ENCODE measurements at places on chromosomes 12 and 14.

- DNase-seq = peak; percentile 81
These were observed at the start of gene CFAP73 for GRCh38 chr12:113149361-113150150. TSS of gene CFAP73 (plus strand) at chr12:113149724. CDS start at chr12:113149858, 134 bp downstream.

DNA sequence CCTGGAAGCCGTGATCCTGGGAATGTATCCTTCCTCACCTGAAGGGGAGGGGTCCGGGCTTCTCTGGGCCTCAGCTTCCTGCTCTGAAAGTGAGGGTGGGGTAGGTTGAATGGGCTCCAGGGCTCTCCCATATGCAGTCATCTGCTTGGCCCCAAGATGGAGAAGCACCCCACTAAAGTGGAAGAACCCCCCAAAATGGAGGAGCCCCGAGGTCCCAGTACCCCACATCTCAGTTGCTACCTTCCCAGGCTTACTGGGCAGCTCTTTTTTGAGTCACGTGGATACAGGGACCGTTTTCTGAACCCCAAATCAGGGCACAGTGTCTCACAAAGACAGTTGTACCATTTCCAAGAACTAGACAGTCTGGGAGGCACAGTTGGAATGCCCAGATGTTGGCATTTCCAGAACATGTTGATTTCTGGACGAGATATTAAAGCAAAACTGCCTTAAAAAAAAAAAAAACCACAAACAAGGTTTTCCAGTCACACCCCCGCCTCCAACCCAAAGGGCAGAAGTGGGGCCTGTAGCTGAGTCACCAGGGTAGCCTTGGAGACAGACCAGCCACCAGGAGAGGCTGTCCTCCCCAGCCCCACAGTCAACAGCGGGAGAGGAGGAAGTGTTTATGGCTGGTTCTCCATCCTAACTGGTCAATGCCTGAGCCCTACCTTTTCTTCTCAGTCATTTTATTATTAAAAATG is 12.1 kb downstream of the VASH1 start:
- DNase-seq = peak; percentile 59

DNA sequence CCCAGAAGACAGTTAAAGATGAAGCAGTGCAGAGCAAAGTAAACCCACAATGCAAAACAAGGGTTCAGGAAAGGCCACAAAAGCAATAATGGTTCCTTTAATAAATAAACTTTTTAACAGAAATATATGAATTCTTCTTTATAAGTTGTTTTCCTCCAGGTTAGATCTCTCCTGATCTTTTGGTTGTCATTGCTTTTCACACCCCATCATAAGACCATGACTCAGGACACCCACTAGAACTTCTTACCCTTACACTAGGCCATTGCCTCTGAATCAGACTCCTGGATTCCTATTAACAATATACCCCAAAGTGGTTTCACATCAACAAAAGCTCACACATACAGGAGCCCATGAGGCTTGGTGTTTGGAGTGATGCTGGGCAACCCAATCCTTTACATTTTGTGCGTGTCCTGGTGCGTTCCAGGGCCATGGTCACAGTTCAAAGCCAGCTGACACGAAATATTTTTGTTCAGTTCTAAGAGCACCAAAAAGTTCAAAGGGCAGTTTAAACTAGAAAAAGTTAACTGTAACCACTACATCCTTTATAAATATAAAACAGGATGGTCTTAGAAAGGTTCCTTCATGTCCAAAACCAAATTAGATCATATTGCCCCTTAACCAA is 187.0 kb downstream of the EPS8 start:
- no peak for DNase-seq

DNA sequence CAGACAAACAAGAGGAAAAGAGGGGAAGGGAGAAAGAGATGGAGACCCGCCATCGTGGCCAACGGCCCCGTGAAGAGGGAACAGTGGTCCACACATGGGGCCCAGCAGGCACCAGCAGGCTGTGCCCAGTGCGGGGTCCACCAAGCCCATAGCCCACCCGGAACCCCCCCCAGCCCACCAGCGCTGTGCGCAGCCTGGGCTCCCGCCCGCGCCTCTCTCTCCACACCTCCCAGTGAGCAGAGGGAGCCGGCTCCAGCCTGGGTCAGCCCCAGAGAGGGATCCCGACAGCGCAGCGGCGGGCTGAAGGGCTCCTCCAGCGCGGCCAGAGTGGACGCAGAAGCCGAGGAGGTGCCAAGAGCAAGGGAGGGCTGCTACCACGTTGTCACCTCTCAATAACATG is 105.0 kb upstream of the TMTC1 start:
- DNase-seq = no peak

- no peak for DNase-seq
These were observed 506 bp upstream of the TBX5 start for GRCh38 chr12:114406316-114406983.

DNA sequence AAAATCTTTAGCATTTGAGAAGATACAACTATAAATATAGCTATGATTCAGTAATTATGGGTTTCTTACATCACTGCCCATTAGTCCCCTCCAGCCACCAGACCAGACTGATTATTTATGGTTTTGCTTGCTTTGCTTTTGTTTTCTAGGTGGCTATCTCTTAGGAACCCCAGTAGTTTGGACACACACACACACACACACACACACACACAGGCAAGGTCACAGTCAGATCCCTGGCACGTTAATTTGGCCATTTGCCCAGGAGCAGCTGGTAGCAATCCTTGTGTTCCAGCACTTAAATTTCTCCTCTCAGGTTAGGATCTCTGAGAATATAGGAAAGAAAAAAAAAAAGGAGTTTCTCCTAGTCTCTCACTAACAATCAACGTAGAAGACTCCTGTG is 90.2 kb upstream of the RESF1 start:
- peak; percentile 48 for DNase-seq

DNA sequence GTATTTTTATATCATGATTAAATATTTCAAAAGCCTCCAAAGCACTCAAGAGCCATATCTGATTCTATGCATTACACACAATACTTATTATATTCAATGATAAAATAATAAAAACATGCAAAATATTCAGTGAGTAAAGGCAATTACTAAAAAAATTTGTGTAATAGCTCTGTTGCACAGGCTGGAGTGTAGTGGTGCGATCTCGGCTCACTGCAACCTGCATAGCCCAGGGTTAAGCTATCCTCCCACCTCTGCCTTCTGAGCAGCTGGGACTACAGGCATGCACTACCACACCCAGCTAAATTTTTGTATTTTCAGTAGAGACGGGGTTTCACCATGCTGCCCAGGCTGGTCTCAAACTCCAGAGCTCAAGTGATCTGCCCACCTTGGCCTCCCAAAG is 45.4 kb downstream of the SBNO1 start:
- DNase-seq = no peak

GRCh38 chr12:131990066-131990979 is 40.6 kb downstream of the EP400 start:
- no peak for DNase-seq

- no peak for DNase-seq
These were observed 42.2 kb upstream of the SLC6A13 start for GRCh38 chr12:304805-305204.

DNA sequence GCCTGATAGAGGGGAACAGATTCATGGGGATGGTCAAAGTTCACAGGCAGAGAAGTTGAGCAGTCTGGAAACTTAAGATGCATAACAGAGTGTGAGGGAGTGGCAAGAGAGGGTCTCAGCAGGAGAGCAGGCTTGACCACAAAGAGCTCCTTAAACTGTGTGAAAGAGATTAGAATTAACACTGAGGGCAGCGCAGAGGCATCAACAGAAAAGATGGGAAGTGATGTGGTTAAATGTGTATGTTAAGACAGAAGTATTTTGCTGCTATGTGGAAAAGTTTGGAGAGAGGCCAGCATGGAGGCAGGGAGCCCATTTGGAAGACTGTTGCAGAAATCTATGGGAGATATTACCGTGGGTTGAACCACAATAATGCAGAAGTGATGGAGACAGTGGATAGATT is 122.7 kb upstream of the LMNTD1 start:
- no peak for DNase-seq

GRCh38 chr12:5864972-5865371 is 80.1 kb downstream of the ANO2 start:
- no peak for DNase-seq

- no peak for DNase-seq
These were observed 48.3 kb downstream of the SPRING1 start for GRCh38 chr12:116689521-116689920.

- no peak for DNase-seq
These were observed 16.9 kb downstream of the FZD10 start for GRCh38 chr12:130179191-130179590.

- DNase-seq = no peak
These were observed 35.7 kb upstream of the GTF2A1 start for GRCh38 chr14:81256289-81256960.

DNA sequence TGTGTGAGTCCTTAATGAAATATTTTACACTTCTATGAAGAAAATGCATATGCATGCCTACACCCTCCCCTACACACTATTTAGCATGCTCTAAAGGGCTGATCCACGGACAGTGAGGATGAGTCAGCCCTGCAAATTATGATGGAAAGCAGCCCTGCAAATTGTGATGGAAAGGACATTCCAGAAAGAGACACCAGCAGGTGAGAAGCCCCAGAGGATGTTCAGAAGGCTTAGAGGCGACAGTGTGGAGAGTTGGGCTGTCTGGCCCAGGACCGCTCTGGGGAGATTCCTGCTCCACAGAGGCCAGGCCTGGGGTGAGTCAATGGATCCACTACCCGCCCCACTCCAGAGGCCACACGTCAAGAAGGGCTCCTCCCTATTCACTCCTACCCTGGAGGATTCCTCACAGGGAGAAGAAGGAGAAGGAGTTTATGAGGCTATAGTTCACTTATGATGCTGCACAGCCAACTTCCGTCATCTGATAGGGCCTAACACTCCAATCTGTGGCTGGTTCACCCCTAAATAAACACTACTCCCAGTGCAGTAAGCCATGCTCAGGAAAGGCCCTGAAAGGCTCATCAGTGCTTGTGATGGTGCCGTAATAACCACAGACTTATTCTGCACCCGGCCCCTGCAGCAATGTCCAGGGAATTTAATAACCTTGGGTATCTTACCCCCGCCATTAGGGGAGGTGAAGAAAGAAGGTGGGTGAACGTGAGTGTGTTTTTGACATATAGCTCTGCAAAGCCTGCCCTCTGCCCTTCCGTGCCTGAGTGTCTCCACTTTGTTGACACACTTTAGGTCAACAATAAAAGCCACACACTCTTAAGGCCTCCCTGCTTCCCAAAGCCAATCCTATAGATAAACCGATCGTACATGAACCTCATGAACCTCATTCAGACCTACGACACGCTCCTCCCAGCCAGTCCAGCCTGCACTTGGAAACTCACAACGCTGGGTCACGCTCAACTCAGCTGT is 46.4 kb downstream of the CLMN start:
- DNase-seq = no peak

DNA sequence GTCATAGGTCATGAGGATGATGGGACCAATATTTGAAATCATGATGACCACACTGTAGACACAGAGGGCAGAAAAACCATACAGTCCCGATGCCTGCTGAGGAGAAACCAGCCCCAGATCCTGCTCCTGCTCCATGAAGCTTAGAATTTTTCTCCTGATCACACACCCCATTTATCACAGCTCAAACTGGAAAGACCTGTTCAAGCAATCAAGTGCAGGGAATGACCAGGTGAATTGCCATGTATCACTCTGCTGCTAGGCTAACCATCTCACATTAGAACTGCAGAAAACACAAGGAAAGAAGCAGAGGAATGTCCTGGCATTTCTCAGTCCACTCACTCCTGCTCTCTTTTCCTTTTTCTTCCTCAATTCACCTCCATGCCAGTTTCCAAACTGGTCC is 18.1 kb downstream of the MANSC1 start:
- DNase-seq = no peak

DNA sequence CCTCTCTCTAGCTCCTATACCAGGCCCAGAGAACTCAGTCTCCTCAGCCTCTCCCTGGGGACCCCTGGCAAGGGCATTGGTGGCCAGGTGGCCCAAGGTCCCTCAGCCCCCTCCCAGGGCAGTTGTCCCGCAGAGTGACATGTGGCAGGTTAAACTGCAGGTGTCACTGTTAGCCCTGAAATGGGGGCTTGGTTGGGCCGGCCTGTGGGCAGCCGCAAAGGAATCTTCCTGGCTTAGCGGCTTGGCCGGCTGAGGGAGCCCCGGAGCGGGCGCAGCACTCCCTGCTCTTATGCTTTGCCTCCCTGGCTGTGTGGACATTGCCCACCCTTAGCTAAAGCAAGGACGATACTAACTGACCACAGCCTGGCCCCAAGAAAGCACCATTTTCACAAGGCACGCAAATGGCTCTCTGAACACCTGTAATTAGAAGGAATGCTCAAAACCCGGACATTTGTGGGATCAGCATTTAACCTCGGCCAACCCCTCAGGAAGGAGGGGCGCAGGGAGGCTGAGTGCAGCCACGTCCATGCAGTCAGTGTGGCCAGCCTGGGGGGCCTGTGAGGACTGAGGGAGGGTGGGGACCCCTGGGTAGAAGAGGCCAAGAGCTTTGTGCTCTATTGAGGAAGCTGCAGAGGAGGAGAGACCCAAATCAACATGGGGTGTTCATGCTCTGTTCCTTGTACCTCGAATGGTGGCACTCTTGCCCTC is 82.2 kb downstream of the PAPOLA start:
- DNase-seq = no peak

GRCh38 chr12:12334367-12335040 is 15.5 kb downstream of the MANSC1 start:
- DNase-seq = peak; percentile 54

DNA sequence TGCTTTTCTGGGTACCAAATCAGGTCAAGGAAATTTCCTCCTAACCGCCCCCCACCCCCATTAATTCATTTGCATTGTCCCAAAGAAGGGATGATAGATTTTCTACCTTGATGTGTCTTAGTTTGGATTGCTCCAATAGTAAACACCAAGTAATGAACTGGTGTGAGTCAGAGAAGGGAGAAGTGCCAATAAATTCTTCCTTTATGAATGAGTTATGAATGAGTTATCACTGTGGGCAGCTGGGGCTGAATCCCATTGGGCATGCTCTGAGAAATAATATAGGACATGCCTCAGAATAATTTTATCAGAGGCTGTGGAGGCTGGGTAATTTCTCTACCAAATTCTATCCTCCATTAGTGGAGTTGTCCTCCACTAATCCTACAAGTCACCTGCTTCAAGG is 277.9 kb upstream of the FLRT2 start:
- DNase-seq = no peak

DNA sequence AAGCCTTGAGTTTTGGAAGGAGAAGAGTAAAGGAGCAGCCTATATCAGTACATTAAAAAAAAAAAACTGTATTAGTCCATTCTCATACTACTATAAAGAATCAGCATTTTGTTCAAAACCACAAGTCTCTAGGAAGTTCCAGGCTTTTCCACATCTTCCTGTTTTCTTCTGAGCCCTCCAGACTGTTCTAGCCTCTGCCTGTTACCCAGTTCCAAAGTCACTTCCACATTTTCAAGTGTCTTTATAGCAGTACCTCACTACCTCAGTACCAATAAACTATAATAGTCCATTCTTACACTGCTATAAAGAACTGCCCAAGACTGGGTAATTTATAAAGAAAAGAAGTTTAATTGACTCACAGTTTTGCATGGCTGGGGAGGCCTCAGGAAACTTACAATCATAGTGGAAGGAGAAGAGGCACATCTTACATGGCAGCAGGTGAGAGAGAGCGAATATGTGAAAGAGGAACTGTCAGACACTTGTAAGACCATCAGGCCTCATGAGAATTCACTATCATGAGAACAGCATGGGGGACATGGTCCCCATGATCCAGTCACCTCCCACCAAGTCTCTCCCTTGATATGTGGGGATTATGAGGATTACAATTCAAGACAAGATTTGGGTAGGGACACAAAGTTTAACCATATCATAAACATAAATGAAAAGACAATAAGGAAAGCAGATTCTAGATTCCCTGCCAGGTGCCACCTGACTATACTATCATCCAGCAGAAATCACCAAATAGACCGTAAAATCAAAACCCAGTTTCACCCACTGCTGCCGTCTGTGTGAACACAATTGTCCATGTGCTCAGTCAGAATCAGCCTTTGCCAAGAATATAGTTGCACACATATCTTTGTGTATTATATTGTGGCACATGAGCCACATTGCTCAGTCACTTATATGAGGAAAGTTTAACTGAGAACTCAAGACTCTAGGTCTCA is 27.8 kb downstream of the TOGARAM1 start:
- DNase-seq = no peak

Measured in left ventricle myocardium superior (tissue), 1 donor.